ENCODE measurements at places on chromosomes 12 and 14.

GRCh38 chr12:116303929-116304328 lies 26.4 kb upstream of the MED13L start:
- DNase-seq, result no peak

- DNase-seq, result no peak
Measured at GRCh38 chr12:57475271-57476161, 4.2 kb downstream of the ARHGAP9 start.

- no peak for DNase-seq
Measured at GRCh38 chr14:36238666-36239363, 62.3 kb upstream of the PTCSC3 start.

DNA sequence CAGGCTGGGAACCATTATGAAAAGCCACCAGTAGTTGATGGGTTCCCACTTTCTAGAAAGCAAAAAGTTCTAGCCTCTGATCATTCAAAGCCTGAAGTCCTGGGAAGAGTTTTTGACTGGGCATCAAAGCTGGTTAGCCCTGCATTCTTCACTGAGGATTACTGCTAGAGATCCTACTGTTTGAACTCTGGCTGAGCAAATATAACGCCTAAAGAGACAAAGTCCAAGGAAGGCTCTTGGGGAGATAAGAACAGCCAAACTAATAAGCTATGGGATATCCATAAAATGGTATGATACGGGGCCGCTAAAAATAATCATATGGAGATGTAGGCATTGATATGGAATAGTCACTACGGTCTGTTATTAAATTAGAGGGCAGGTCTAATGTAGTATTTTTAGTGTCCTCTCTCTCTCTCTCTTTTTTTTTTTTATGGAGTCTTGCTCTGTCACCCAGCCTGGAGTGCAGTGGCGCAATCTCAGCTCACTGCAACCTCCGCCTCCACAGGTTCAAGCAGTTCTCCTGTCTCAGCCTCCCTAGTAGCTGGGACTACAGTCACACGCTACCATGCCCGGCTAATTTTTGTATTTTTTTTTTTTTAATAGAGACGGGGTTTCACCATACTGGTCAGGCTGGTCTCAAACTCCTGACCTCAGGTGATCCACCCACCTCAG lies 35.5 kb downstream of the PLXNC1 start:
- DNase-seq, result no peak

- peak; percentile 89 for DNase-seq
Measured at GRCh38 chr12:112900298-112901145, 6.2 kb upstream of the OAS1 start.

- DNase-seq, result no peak
Measured at GRCh38 chr14:65336191-65336591, 76.3 kb upstream of the FUT8 start.

GRCh38 chr14:60944204-60944603 lies 36.7 kb downstream of the TRMT5 start:
- no peak for DNase-seq

- no peak for DNase-seq
Measured at GRCh38 chr12:21566223-21566906, 38.3 kb downstream of the GYS2 start.

DNA sequence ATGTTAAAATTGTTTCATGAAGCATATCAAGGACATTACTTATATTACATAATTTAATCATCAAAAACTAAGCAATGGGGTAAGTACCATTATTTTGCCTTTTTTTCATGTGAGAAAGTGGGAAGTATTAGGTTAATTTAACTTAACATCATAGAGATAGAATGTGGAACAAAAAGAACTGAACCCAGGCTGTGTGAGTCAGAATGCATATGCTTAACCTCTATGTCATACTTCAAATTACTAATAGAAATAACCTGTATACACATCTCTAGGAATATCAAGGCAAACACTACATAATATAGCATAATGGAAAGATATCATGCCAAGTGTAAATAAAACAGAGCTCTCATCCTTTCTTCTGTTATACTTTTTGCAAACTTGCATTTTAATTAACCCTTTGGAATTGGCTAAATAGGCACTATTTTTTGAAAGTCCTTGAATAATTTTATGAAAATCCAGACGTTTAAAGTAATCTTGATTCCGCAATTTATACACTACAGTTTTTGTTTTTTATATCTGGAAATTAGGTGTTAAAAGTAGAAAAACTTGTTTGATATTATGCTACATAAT lies 777.7 kb downstream of the SLC6A15 start:
- no peak for DNase-seq

- no peak for DNase-seq
Measured at GRCh38 chr12:31021809-31022494, 51.7 kb upstream of the DDX11 start.

- DNase-seq, result no peak
Measured at GRCh38 chr12:128339126-128339520, 72.2 kb downstream of the TMEM132C start.

GRCh38 chr12:118436002-118436730 lies 59.8 kb downstream of the SUDS3 start:
- DNase-seq, result no peak

DNA sequence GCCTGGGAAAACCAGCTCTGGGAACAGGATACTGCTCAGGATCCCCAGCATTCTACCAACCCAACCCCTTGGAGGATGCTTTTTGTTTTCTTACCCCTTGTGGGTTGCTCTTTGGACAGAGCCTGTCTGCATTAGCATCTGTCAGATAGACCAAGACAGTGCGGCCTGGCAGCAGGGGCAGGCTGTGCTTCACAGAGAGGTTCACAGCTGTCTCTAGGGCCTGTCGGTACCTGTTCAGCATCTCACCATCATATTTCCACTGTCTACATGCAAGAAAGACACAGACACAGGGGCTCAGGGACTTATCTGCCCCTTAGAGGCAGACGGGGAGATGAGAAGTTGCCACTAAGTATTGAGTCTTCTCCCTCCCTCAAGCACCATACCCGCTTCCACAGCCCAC lies 21.8 kb downstream of the TEP1 start:
- DNase-seq, result no peak

GRCh38 chr14:87805315-87805723 lies 187.7 kb downstream of the GALC start:
- DNase-seq, result peak; percentile 35

DNA sequence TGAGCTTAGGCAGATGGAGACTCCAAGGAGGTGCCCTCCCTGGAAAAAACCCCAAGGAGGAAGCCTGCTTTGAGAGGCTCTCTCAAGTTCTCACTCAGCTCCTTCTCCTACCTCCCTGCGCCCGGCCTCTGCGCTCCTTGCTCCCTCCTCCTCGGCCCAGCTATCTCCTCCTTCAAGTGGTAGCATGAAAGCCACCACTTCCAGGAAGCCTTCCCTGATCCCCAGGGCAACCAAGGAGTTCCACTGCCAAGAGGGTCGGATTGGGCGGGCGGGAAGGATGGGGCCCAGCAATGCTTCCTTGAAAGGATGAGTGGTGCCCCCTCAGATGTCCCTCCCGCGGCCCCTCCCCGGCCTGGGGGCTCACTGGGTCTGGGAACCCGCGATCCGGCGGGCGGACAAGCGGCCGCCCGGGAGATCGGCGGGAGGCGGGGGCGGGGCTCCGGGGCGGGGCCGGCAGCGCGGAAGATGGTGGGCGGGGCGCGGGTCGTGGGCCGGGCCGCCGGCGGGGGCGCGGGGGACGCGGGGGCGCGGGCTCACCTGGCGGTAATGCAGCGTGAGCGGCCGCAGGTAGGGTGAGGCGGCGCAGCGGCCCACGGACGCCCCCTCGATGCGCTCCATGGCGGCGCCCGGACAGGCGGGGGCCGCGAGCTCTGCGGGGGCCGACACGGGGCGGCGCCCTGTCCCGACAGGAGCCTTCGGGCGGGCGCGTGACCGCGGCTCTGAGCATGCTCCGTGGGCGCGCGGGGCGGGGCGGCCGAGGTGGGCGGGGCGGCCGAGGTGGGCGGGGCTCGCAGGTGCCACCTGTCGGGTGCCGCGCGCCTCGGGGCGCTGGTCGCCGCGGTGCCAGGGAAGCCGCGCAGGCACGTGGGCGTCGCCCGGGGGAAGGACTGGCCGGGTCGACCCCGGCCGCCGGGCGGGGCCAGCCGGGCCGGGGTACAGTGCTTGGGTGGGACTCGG lies at the start of gene NUDT14:
TSS of gene NUDT14 (minus strand) at position 721 of the 957 bp plus-strand sequence. CDS start at position 618, 103 bp downstream.
- peak; percentile 99 for DNase-seq

DNA sequence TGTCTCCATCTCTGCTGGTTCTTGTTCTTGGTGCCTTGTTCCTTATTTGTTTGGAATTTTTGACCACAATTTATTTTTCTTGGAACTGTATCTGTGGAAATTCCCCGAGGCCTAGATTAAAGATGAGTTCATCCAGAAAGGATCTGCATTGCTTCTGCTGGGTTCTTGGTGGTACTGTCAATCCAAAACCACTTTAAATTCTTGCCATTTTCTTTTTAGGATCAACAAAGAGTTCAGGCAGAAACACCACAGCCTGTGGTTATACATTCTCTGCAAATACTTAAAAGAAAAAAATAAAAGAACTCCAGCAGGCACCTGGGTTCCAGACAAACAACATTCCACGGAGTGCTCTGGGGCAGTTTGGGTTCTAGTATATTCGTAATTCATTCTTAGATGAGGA lies 6.0 kb upstream of the VAMP1 start:
- peak; percentile 23 for DNase-seq

DNA sequence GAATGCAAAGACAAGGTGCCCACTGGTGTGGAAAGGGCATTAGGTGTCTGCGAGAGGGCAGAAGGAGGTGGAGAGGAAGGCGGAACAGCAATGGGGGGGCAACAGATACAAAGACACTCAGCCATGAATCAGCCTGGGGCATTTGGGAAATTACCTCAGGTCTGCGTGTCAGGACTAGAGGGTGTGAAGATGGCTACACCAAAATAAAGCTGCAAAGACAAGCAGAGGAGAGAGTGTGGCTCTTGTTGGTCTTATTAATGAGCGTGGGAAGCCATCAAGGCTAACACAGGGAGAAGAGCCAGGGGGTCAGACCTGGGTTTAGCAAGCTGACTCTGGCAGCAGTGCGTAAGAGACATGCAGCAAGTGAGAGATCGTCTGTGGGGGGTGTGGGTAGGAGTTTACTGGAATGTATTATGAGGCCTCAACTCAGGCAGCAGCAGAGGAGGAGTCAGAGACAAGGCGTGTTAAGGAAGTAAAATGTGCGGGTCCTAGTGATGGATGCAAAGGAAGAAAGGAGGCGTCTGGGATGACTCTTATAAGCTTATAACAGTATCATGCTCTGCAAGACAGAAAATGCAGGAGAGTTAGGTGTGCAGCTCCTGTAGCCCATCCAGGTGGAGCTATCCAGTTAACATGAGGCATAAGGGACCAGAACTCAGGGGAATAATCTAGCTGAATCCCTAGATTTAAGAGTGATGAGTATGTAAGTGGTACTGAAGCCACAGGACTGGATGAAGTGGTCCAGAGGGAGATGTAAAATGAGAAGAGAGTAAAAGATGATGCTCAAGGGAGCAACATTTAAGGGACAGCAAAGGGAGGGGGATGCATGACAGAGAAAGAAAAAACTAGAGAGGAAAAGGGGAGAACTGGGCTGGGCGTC lies 50.4 kb downstream of the KCNK10 start:
- DNase-seq, result no peak

GRCh38 chr12:130989391-130989790 lies 35.7 kb downstream of the ADGRD1 start:
- no peak for DNase-seq

- no peak for DNase-seq
Measured at GRCh38 chr12:108643941-108644810, 10.5 kb upstream of the SELPLG start.

DNA sequence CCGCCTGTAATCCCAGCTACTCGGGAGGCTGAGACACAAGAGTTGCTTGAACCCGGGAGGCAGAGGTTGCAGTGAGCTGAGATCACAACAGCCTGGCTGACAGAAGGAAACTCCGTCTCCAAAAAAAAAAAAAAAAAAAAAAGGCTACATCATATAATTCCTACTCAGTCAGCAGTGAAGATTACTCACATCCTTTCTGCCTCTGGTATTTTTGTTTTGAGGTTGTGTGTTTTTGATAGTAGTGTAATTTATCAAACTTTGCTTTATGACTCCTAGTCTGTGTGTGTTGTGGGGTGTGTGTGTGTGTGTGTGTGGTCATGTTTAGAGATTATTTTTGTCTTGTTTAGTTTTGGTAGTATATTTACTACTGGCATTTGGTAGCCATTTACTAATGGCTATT lies 29.8 kb upstream of the DLGAP5 start:
- DNase-seq, result no peak

DNA sequence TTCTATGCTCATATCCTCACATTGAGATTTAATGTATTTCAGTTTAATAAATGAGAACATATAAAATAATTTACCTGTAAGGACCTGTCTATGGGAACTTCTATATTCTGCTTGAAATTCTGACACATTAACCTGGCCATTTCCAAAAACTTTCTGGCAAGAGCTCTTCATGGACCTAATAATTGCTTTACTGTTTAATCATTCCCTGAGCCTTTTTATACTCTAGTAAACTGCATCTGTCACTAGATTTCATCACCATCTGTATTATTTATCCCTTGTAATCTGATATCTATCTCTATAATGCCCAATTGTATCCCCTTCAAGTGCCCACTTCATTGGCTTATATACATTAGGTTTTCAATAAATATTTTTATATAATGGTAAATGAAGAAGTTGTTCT lies 327.7 kb downstream of the RAD51B start:
- DNase-seq, result no peak

DNA sequence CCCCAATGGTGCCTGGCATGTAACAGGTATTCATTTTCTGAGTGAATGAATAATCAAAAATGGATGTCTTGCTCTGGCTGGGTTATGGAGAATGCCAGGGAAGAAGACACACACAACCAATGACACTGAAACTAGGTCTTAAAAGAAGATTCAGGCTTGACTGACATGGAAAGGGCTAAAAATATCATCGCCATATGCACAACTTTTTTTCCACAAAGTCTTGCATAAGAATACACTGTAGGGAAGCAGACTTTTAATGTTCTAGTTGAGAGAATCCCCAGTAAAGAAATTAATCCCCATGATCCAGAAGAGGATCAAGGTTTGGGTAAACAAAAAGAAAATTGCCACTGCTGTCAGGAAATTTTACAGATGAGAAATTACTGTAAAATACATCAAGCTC lies 116.4 kb downstream of the SLC2A13 start:
- DNase-seq, result no peak

- DNase-seq, result no peak
Measured at GRCh38 chr12:72053604-72054003, 115.0 kb downstream of the TPH2 start.

DNA sequence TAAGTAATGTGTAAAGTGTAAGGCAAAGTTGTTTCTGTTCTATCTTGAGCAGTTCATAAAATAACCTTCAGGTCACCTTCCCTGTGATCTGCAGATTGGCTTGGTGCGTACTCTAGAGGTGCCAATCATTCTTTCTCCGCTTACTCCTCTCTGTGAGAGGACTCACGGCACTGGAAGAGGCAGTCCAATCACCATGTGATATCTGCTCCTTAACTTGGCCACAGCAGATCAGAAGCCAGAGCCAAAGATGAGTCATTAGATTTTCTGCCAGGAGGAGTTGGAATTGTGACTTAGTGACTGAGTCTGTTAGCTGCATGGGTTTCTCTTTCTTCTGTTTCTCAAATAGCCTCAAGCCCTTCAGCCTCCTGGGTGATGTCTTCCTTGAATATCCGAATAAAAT lies 165.5 kb downstream of the SLC41A2 start:
- no peak for DNase-seq

GRCh38 chr14:45135156-45135555 lies 574 bp upstream of the FANCM start:
- DNase-seq, result peak; percentile 11

All from T47D (cell line).